Stimulated activated CD8-positive, alpha-beta memory T cell treated with anti-CD3 and anti-CD28 coated beads, Interleukin-4, amount 100 ng/mL, for 48 hours (primary cell): ENCODE measurements at places on chromosomes 3 and 15.

GRCh38 chr3:184537885-184538665, 23.5 kb upstream of the EPHB3 start:
- no peak for DNase-seq

DNA sequence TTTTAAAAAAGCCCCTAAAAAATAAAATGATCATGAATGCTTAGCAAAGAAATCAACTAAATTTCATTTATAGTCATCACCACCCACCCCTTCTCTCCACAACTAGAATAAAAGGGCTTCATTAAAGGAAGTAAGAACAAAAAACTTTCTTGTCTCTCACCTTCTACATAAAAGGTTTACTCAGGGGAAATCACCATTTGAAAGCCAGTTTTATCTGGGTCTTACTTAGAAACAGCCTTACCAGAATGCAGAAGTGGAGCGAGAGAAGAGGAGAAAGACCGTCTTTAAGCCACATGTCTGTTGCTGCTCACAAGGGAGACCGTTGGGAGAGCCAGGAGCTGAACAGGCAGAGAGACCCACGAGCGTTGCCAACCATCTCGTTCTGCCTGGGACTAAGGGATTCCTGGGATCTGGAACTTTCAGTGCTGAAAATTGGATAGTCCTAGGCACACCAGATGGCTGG, 350.1 kb upstream of the PROK2 start:
- DNase-seq = no peak

DNA sequence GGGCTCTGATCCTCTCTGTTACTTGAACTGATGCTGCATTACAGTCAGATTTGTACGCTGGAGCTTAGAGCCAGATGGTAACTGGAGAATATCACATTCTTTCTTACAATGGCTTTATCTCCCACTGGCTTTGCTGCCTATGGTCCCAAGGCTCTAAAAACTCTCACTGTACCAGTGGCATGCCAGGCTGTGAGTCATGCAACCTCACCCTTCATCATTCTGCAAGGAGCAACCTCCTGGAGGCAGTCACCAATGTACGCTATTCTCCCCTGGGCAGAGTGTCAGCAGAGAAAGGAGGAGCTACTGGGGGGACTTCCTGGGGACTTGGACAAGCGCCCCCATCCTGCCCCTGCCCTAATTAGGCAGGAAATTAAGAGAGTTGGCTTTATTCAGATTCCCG, 97.9 kb upstream of the EIF1B start:
- no peak for DNase-seq

DNA sequence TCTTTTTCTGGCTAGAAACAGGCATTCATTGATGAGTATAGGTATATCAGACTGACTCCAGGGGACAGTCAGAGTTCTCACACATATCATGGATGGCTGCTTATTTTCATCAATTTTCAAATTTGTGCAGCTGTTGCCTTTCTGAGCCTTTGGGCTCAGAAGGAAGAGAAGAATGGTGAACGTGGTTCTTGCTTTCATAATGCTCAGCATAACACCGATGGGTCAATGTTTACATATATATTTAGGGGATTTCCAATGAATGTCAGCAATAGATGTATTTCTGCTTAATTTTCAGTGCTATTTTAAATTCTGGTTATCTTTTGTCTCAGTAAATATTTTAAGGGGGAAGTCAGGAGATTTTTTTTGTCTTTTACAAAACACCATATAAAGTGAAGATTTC, 581.4 kb upstream of the DPPA4 start:
- DNase-seq = no peak

GRCh38 chr3:157063469-157063868, 96.5 kb downstream of the CCNL1 start:
- DNase-seq = no peak

DNA sequence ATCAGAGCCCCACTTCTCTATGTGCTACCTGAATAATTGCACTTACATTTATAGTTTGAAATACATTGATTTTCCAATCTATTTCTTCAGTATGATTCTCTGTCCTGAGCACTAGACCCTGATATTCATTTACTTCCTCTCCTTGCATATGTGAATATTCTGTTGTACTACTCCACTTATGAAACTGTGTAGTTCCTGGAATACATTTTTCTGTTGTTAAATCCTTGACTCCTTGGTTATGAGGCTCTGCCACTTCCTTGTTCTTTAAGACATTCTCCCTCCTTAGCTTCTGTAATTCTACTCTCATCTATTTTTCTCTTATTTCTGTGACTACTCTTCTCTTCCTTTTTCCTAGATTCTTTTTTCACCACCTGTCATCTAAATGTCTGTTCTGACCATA, 12.9 kb upstream of the MGA start:
- DNase-seq = no peak
